ENCODE measurements at places on chromosomes 2 and 18. TPM values are rescaled to one million over a fixed set of nuclear protein-coding genes. Genes with fewer than 3 reads are reported as not detected.

The MDH1B gene
- 2.5 TPM for total RNA-seq

The ZEB2 gene
- total RNA-seq = 430 TPM

The GPN1 gene
- total RNA-seq = 29.6 TPM

The EHBP1 gene
- total RNA-seq = 114 TPM

The FAM237A gene
- not detected for total RNA-seq

The RNF25 gene
- 18.1 TPM for total RNA-seq

The SLC19A3 gene
- 1.2 TPM for total RNA-seq

The PCARE gene
- total RNA-seq = under 0.01 TPM

The MSTN gene
- total RNA-seq = 0.94 TPM

The SLC38A11 gene
- 5.0 TPM for total RNA-seq

The VWA3B gene
- total RNA-seq = 0.31 TPM

The GKN1 gene
- not detected for total RNA-seq

The TFCP2L1 gene
- 0.47 TPM for total RNA-seq

The VIT gene
- not detected for total RNA-seq

The LDLRAD4 gene
- 129 TPM for total RNA-seq

The MARCO gene
- total RNA-seq = 0.31 TPM

The KIF1A gene
- 219 TPM for total RNA-seq

The UGT1A10 gene
- total RNA-seq = not detected

The RAD51AP2 gene
- 0.47 TPM for total RNA-seq

The AGFG1 gene
- total RNA-seq = 112 TPM

The DYNAP gene
- total RNA-seq = not detected

The GREB1L gene
- total RNA-seq = 0.31 TPM

The THSD7B gene
- total RNA-seq = 20.0 TPM

The HMSD gene
- 0.16 TPM for total RNA-seq

The NLRC4 gene
- total RNA-seq = 0.62 TPM

The HOXD4 gene
- total RNA-seq = not detected

The ALPP gene
- not detected for total RNA-seq

The CPO gene
- not detected for total RNA-seq

The CNGA3 gene
- total RNA-seq = 4.4 TPM

The DLGAP1 gene
- total RNA-seq = 80.2 TPM

The ID2 gene
- 314 TPM for total RNA-seq

The WNT10A gene
- total RNA-seq = not detected

The DSG3 gene
- total RNA-seq = 0.16 TPM

The NR4A2 gene
- total RNA-seq = 7.8 TPM

The CLK1 gene
- total RNA-seq = 244 TPM

The DCAF17 gene
- 88.4 TPM for total RNA-seq

The PSD4 gene
- total RNA-seq = 4.2 TPM

The PLCL1 gene
- 26.0 TPM for total RNA-seq

The NEU2 gene
- not detected for total RNA-seq

The G6PC2 gene
- not detected for total RNA-seq

The CRYBA2 gene
- not detected for total RNA-seq

The POTEE gene
- under 0.01 TPM for total RNA-seq

The TGFA gene
- total RNA-seq = 14.2 TPM

The ZNF516 gene
- total RNA-seq = 15.0 TPM

The CDH7 gene
- total RNA-seq = 2.3 TPM

The MCFD2 gene
- 52.9 TPM for total RNA-seq

The SKOR2 gene
- total RNA-seq = not detected

The SERPINB13 gene
- not detected for total RNA-seq

The IL1R2 gene
- total RNA-seq = not detected

The MAP4K3 gene
- total RNA-seq = 122 TPM

The TMEM37 gene
- not detected for total RNA-seq
